Right lobe of liver (tissue), 6 donors: ENCODE measurements at places on chromosomes 6 and 20. TPM values are rescaled to one million over a fixed set of nuclear protein-coding genes. Genes with fewer than 3 reads are reported as not detected.

DNA sequence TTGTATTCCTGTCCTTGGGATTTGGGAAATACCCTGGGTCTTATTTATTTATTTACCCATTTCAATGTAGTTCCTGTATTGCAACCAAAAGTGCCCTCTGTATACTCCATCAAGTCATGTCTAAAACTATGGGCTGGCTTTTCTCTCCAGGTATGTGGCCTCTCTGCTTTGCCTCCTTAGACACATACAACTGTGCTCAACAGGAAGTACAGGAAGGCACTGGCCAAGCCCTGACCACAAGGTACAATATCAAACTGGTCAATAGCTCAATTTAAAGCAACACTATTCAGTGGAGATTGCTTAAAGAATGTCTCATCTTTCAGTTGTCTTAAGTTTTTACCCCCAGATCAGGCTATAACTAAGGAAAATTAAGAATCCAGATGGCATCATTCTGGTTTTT, 42.3 kb upstream of the SLC24A3 start:
- DNase-seq: no peak

GRCh38 chr6:170117111-170117972, 173.5 kb downstream of the DLL1 start:
- peak; percentile 17 for DNase-seq

DNA sequence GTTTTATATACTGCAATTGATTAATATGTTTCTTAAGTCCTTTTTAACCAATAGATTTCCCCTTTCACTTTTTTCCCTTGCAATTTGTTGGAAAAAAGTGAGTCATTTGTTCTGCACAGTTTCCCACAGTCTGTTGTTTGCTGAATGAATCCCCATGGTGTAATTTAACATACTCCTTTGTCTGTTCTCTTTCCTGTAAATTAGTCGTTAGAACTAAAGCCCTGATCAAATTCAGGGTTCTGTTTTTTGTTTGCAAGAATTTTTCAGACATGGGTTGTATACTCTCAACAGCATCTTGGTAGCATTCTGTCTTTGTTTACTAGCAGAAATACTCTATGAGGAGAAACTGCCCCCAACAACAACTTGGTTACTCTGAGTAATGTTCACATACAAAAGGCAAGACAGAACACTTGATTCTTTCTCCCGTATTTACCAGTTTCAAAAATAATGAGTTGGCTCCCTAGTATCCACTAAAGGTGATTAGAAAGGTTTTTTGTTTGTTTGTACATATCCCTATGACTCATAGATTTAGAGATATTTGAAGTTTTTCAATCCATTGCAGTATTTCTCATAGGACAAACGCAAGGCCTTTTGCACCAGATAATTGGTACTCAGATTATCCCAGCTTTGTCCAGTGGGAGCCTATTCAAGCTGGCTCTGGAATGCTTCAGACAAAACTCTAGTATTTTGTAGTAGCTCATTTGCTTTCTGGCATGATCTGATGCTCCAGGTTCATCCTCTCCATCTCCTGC, 16.5 kb downstream of the BLOC1S5 start:
- DNase-seq: no peak

DNA sequence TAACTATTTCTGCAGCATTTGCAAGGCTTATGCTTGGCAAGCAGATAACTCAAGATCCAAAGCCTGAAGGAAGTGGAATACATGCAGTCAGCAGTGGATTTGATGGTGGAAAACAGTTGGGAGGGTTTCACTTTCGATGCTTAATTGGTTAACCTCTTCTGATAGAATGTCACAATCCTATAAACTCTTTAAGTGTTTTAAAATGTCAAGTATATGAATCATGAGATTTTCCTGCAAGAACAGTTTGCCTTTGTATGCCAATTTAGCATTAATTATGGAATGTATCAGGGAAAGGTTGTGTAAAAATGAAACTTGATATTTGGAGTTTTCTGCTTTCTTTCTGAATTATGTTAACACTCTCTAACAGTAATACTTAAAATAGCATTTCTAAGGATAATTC, 36.6 kb downstream of the NKX2-4 start:
- no peak for DNase-seq

DNA sequence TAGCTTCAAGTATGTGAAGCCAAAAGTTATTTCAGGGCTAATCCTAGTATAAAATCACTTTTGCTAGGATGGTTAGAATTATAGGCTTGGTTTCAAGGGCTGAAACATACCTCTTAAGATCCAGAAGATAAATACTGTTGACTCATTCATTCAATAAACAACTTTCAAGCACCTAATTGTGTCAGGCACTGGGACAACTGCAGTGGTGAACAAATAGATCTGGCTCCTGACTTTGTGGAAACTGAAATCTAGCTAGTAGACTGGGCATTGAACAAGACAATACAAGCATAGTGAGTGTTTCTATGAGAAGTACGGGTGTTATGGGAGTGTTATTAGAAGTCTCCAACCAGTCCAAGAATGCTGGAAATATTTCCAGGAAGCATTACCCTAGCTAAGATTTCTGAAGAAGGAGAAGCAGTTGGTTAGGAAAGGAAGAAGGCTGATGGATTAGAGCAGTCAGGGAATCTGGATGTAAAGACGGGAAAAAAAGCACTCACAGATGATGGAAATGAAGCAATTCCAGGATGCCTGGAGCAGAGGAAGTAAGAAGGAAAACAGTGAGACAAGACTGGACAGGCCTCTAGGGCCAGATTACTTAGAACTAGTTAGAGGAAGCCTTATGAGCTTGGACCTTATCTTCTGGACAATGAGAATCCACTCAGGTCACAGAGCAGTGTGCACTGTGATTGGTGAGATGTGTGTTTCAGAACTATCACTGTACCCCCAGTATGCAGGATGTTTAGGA, 132.6 kb upstream of the RAB32 start:
- no peak for DNase-seq

DNA sequence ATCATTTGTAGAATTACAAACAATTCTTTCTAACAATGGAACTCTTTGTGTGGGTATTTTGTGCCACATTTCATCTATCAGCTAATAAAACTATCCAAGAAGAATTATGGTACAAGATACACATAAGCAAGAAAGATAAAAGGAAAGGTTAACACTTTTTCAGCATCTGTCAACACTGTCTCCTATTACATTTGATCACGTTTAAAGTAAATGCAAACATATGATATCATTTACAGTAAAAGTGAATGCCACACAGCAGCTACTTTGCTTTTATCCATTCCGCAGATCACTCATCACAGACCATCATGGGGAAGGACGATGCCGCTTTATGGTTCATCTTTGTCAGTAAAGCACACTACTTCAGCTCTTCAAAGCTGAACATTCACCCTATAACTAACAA, 456.4 kb upstream of the MANEA start:
- DNase-seq: no peak

DNA sequence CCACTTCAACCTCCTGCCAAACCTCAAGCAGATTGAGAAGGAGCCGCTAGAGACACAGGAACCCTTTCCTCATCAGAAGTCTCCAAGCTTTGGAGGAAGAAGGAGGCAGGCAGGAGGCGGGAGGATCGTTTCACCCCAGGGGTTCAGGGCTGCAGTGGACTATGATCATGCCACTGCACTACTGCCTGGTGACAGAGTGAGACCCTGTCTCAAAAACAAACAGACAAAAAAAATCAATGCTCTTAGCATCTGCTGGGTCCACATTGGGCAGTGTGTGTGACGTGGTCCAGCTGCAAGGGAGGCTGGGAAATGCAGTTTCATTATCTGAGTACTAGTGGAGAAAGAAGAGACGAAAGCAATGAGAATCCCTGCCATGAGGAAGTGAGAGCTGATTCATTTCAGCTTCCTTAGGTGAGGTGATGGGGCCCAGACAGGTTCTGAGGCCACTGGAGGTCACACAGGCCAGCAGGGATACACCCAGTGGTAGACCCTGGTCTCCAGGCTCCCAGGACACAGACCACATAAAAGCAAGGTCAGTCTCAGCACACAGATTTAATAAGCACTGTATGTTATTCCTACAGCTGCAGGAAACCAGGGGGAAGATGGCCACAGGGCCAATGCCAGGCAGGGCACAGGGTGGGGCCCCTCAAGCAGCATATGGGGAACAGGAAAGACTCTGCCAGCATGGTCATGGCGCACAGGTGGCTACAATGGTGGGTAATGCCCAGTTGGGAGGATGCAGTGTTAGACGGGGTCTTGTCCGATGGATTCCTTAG, 4.3 kb downstream of the GFRA4 start:
- DNase-seq: peak; percentile 18

- no peak for DNase-seq
These were observed 184.1 kb downstream of the UBE3D start for GRCh38 chr6:82881519-82881918.

The ZC2HC1B gene
- not detected for total RNA-seq
